ENCODE measurements at places on chromosomes 16 and 17. TPM values are rescaled to one million over a fixed set of nuclear protein-coding genes. Genes with fewer than 3 reads are reported as not detected.

DNA sequence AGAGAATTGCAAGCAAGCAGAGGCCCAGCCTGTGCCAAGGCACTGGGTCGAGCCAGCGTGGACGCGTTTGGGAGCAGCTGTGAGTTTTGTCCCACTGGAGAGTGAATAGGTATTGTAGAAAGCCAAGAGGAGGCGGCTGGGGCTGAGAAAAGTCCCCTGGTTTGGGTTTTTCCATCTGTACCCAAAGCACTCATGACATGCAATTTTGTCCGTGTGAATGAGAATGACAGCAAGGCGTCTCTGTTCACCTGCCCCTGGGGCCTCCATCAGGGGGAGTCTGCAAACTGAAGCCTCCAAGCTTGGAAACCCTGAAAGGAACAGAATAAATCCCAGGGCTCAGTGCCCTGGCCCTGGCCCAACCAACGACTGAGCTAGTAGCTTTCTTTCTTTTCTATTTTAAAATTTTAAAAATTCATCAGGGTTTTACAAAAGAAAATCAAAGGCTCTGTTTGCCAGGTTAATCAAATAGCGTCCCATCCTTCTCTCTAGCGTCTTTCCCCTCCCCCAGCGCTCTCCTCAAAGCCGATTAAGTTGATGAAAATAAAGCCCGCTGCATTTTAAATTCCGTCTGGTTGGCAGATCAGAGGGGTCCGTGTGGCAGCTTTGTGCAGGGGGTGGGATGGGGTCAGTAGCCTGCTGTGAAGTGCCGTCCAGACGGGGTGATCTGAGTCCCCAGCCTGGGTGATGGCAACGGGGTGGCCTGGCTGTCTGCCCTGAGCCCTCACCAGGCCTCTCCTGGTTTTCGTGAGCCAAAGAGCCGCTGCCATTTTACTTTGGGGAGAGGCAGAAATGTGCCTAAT is 171.0 kb downstream of the KATNIP start:
- no peak for DNase-seq

GRCh38 chr16:86509759-86510464 is 415 bp upstream of the FOXF1 start:
- DNase-seq, result no peak

DNA sequence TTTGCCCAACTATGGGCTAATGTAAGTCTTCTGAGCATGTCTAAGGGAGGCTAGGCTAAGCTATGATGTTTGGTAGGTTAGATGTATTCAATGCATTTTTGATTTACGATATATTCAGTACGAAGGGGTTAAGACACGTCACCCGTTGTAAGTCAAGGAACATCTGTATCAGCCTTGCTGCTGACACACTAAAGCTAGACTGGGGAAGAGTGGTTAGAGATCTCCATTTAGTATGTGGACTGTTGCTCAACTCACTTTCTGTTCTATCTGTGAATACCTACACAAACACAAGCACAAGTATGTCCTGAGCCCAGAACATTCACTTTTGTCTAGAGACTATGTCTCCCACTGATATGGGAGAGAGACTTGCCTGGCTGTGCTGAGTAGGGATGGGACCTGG is 71.5 kb downstream of the VMP1 start:
- DNase-seq, result no peak

- no peak for DNase-seq
These were observed 30.2 kb upstream of the ST6GALNAC1 start for GRCh38 chr17:76673729-76674128.

DNA sequence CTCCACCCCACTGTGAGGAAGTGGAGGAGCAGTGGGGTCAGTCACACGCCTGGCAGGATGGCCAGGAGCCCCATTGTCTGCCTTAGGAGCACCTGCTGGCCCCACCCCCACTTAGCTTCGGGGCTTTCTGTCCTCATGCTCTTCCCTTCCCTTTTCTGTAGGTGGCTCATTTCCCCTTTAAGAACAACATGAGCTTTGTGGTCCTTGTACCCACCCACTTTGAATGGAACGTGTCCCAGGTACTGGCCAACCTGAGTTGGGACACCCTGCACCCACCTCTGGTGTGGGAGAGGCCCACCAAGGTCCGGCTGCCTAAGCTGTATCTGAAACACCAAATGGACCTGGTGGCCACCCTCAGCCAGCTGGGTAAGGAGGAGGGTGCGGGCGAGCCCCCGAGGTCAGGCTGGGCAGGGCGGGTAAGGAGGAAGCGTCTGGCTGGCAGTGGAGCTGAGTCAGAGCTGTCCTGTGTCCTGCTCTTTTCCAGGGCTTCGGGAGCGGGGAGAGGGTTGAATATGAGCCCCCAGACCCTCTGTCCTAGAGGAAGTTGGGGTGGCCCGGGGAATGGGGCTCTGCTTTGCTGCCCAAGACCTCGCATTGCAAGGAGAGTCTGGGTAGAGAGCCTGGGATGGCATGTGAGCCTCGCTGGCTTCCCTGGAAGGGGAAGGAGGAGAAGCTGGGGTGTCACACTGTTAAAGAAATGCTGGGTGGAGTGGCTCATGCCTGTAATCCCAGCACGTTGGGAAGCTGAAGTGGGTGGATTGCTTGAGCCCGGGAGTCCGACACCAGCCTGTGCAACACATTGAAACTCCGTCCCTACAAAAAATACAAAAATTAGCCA is 9.2 kb upstream of the SERPINF1 start:
- DNase-seq, result no peak

- DNase-seq, result no peak
These were observed 604.5 kb downstream of the WWOX start for GRCh38 chr16:78703936-78704335.

DNA sequence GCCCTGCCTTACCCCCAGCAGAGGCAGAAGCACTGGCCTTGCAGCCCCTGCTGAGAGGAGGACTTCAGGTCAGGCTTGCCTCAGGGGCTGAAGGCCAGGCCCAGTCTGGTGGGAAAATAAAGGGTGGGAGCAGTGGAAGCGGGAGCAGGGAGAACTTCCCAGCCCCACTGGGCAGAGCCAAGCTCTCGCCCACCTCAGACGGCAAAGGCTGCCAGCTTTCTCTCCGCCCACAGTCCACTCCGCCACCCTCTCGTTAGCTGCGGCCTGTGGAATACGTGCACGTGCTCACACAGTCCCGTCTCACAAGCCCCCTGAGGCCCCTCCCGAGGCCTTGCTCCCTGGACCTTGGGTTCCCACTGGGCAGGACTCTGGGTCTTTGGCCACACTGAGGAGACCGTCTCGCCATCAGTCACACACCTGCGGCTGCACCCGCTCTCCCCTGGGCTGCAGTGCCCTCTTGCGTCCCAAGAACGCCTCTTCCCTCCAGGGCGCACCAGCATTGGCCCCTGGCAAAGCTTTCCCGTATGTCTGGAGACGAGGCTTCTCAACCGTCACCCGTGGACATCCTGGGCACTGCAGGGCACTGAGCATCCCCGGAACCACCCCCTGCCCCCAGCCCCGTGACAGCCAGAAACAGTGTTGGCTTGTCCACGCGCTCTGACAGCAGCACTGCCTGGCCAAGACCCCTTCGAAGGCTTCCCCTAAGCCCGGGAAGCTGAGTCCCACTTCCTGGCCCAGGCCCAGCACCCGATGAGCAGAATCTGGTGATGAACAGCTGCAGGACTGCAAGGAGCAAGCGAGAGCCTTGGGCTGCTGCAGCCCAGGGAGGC is 8.3 kb downstream of the MRPL28 start:
- DNase-seq, result no peak

DNA sequence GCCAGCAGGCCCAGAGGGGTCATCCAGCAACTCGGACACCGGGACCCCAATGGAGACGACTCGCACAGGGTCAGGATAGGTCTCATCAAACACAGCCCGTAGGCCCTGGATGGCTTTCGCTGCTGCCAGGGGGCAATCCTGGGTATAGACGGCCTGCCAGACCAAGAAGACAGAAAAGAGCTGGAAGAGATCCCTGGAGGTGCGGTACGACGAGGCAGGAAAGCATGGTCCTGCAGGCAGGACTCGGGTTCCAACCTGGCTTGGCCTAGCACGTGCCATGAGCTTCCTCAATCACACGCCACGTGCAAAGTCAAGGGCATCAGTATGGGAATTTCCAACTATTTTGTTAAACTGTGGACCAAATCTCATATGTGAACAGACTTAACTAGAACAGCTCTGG is 6.3 kb upstream of the EXOSC6 start:
- DNase-seq, result no peak

- DNase-seq, result no peak
These were observed 31.2 kb downstream of the HNF1B start for GRCh38 chr17:37713624-37714023.

DNA sequence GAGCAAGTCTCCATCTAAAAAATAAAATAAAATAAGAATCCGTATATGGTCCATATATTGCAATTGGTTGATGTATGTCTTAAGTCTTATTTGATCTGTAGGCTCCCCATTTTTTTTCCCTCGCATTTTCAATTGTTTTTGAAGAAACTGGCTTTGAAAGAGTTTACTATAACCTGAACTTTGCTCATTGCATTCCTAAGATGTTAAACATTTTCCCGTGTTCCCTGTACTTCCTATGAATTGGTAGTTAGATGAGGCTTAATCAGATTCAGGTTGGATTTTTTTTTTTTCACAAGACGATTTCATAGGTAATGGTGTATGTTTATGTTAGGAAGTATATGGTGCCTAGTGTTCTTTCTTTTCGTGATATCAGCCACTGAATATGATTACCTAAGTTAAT is 3.3 kb downstream of the LRRC36 start:
- DNase-seq, result no peak

DNA sequence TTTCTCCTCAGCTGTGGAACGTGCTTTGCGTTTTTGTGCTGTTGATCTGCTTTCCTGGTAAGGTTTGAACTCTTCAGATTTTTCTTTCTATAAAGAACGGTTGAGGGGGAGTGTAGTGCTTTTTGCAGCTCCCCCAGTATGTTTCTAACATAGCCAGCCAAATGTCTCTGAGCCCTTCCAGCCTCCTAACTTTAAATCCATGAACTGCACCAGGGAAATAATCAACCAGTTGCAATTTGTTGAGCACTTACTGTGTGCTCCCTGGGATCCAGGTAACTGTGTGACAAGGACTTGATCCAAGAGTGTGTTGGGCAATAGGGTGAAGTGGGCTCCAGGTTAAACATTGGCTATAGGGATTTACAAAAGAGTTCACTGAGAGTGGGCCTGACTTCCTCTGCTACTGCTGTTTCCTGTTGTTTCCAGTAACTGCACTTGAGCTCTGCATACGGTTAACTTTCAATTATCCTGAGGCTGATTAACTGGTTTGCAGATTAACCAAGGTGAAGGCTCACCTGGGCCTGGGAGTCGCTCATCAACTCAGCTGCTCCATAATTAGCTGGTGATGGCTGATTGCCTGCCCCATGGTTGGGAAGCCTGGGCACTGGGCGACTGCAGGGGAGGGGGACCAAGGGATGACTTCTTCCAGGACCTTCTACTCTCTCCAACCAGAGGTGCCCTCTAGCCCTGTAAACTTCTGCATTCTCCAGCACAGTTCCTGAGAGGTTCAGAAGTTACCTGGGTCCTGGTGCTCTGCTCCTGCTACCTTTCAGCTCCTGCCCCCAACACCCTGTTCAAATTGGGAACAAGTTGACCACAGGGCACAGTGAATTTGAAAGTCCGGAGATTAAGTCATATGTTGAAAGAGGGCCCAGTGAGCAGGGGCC is 19.5 kb downstream of the HLF start:
- no peak for DNase-seq

DNA sequence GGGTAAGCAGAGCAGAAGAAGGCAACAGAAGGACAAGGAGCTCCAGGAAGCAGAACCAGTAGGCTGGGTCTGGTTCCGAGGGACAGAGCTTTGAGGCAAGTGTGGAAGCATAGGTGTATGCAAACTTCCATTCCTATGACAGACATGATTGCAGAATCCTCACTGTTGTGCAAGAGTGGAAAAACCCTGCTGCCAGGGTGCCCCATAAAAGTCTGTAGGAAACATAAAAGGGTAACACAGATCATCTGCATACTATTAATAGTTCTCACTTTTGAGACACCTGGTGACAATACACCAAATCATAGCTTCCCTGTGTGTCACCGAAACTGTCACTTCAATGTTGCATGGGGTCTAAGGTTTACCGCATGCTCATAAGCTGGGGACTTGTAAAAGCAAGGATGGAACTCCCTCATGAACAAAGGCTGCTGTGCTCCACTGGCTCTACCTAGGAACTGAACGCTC is 39.7 kb downstream of the ARHGAP17 start:
- no peak for DNase-seq

- DNase-seq, result no peak
These were observed 133.8 kb upstream of the PLCG2 start for GRCh38 chr16:81645266-81645694.

GRCh38 chr17:12982224-12982623 is 35.6 kb downstream of the ELAC2 start:
- DNase-seq, result no peak

GRCh38 chr16:89785523-89786155 is 30.8 kb downstream of the FANCA start:
- DNase-seq, result no peak

GRCh38 chr17:19239544-19239943 is 2.4 kb downstream of the EPN2 start:
- no peak for DNase-seq

DNA sequence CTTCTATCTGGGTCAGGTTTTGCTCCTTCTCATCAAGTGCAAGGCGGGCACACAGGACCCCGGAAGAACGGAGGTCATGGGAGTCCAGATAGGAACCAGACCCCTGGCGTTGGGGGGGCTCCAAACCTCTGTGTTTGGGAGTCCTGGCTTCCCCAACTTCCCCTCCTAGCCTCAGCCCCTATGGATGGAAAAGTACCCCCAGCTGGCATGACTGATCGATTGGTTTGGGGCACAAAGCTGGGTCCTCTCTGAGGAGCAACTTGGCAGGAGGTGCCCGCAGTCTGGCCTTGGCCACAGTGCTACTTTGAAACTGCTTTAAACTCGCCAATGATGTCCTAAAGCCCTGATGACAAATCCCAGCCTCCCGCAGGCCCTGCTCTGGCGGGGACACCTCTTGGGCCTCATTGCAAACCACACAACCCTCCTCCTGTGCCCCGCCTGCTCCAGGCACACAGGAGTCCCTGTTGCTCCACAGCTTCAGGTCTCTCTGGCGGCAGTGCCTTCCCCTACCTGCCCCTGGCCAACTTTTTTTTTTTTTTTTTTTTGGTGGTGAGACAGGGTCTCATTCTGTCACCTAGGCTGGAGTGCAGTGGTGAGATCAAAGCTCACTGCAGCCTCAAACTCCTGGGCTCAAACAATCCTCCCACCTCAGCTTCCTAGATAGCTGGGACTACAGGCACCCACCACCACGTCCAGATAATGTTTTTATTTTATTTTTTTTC is 38.0 kb upstream of the SNN start:
- no peak for DNase-seq

- DNase-seq, result no peak
These were observed 12.0 kb downstream of the CDK12 start for GRCh38 chr17:39473310-39473709.

Gene PYY
- not detected for total RNA-seq

Gene RRN3
- 29.3 TPM for total RNA-seq

Gene MYOCD
- total RNA-seq, result 2.8 TPM

Gene ARHGDIA
- 189 TPM for total RNA-seq

Gene ODF4
- not detected for total RNA-seq

Gene HSD3B7
- total RNA-seq, result 28.1 TPM

Gene NRN1L
- not detected for total RNA-seq

Gene ADAD2
- total RNA-seq, result 1.6 TPM

Gene KRTAP4-3
- not detected for total RNA-seq

Gene MT1F
- 199 TPM for total RNA-seq

All from omental fat pad (tissue), 4 donors.